ENCODE measurements at places on chromosomes 2 and 18.

DNA sequence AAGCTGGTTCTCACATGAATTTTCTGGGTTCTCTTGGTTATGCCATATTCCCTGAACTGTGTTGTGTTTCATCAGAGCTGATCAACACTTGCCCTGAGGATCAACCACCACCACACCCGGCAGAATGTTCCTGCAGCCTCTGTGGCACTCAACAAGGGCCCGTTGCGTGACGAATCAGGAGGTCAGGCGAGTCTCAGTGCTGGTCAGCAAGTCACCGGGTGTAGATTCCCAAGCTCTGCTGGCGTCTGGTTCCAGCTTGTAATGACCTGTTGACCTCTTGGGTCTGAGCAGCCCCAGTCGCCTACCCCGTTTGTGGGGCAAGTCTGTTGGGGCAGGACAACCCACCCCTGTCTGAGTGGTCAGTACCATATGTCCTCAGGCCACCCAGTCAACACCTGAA lies 46.0 kb downstream of the ADCY3 start:
- no peak for DNase-seq

- DNase-seq: no peak
Measured at GRCh38 chr2:188515918-188516317, 224.2 kb downstream of the GULP1 start.

- DNase-seq: no peak
Measured at GRCh38 chr18:1968801-1969498, 602.4 kb downstream of the METTL4 start.

- DNase-seq: no peak
Measured at GRCh38 chr2:71326968-71327367, 4.6 kb upstream of the ZNF638 start.

GRCh38 chr18:3666526-3667254 lies 216.7 kb downstream of the TGIF1 start:
- DNase-seq: no peak
